ENCODE measurements at places on chromosomes 2 and 18.

GRCh38 chr2:35415282-35415681, 940.3 kb upstream of the CRIM1 start:
- DNase-seq = no peak

- no peak for DNase-seq
Measured at GRCh38 chr2:5959836-5960820, 267.9 kb downstream of the SOX11 start.

DNA sequence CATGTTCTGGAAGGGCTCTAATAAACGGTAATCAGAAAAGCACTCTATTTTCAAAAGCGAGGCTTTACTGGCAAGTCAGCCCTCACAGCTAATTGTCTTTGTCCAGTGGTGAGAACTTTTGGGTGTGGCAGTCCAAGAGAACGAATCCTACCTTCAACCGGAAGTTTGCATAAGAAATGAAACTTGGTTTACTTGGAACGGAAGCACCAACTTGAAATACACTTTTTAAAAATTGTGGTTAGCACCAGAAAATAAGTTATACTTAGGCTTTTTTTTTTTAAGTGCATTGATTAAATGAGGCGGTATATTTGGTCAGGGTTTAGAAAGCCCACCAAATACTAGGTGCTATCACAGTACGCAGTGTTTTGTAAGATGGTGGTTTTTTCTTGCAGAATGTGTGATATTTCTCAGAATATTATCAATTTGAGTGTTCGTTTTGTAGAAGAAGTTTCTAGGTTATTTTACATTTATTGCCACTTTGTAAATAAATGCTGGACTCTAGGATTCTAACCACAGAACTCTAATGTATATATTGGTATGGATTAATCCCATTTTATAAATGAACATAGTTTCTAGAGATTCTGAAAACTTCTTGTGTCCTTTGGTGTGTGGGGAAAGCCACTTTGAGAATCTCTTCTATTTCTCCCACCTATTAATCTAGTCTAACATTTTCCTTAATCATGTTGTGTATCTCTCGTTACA, 1.2 kb downstream of the MYL12A start:
- DNase-seq = peak; percentile 53

- DNase-seq = no peak
Measured at GRCh38 chr2:163312713-163313112, 423.1 kb downstream of the FIGN start.

GRCh38 chr2:134178138-134178877, 75.6 kb upstream of the MGAT5 start:
- no peak for DNase-seq

DNA sequence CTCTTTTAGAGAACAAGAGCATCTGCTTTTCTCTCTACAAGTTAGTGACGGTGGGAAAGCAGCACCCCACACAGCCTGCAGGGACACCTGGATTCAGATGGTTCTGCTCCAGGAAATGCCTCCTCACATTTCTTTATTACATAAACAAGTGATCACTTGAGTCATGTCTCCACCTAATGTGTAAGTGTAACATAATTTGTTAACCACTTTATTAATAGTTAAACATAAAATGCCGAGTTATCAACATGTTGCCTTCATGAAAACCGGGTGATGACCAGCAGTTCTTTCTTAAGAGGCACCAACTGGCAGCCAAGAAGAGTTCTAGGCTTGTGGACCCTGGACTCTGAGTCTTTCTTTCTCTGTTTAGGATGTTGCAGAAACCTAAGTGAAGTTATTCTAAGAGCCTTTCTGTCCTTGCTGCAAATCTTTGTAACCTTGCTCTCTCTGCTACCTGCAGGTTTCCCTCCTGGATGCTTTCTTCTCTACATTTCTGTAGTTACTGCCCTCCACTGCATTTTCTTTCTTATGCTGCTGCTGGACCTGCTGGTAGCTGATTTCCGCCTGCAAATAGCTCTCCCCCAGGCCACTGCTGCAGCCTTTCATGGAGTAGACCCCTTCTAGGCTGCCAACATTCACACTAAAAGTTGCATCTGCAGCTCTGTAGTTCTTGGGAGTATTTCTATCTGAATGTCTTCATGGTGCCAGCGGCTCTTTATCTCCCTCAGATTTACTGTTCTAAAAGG, 24.3 kb downstream of the UPP2 start:
- DNase-seq = no peak

GRCh38 chr18:22172594-22173049, 3.2 kb downstream of the GATA6 start:
- peak; percentile 70 for DNase-seq

DNA sequence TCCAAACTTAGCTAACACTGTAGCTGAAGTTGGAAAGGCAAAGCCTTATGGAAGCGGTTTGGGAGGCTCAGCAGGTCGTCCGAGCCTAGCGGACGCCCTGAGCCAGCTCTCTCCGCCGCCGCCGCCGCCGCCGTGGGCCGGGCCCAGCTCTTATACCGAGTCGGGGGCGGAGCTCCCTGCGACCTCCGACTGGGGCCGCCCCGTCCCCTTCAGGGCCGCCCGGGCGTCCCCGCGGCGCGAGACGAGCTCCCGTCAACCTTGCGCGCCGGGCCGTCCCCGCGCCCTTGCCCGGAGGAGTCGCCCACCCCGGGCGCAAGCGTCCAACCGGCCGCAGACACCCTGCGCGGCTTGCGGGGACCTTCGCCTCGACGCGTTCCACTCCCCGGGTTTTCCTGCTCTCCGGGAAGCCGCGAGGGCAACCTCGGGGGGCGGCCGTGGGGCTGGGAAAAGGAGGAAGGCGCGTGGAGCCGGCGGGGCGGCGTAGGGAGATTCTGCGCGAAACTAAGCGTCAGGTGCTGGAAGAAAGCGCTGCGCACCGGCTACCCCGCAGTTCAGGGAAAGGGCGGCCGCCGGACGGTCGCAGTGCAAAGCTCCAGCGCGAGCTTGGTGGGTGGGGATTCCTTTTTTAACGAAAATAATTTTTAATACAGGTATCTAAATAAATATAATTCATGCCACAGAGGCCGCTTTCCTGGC, at the start of gene SLC40A1:
Gene SLC40A1, minus strand, starts transcription at position 129 of the 696 bp plus-strand sequence. CDS start 326 bp downstream, outside the sequence.
- peak; percentile 89 for DNase-seq

- DNase-seq = no peak
Measured at GRCh38 chr2:3348767-3349166, 28.9 kb downstream of the EIPR1 start.

- DNase-seq = no peak
Measured at GRCh38 chr18:22233266-22233665, 63.9 kb downstream of the GATA6 start.

DNA sequence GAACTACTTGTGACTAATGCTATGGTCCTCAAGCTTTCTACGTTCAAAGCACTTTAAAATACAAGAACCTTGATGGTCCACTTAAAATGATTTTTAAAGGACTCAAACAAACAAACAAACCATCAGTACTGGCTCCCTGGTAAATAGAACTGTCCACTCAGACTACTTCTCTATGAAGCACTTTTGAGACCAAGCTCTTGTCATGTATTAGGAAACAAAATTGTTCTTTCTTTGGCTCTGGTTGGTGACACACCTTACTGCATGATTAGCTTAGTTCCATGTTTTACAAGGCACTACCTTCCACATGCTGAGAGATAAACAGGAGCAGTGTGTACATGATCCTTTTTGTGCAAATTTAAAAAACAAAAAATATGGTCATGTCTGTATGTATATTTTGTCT, 19.7 kb downstream of the DARS1 start:
- DNase-seq = no peak

DNA sequence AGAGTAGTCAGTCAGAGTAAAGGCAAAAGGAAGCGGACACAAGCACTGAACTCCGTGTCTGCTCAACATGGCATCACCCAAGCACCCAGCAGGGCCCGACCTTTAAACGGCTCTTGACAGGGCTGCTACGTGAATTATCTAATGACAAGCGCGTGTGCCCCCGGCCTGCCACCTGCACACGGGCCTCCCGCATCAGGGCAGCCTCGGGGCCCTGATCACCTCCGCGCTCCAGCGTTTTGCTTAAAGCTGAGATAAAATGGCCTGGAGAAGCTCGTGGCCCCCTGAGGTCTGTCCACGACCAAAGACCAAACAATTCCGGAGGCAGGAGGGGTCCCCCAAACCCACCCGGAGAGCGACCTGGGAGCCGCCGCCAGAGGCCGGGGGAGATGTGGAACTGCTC, 376 bp downstream of the NDUFA10 start:
- DNase-seq = no peak

GRCh38 chr18:12394428-12394827, 13.3 kb upstream of the PRELID3A start:
- DNase-seq = peak; percentile 31

DNA sequence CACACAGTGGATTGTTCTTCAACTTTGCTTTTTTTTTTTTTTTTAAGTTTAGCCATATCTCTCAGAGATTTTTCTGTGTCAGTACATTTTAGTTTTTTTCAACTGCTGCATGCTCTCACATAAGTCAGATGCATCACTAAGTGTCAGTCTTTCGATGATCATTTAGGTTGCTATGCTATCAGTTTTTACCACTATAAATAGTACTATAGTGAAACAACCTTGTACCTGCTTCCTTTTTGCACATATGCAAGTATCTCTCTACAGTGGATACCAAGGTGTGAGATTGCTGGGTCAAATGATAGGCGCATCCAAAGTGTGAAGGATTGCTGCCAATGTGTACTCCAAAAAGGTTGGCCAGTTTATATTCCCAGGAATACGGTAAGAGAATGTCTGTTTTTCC, 33.5 kb upstream of the MAP4K3 start:
- no peak for DNase-seq

All from body of pancreas (tissue), 4 donors.